ENCODE measurements at places on chromosomes 7 and 10. TPM values are rescaled to one million over a fixed set of nuclear protein-coding genes. Genes with fewer than 3 reads are reported as not detected.

Gene NUDT13
- total RNA-seq, result 4.2 TPM

Gene SLC39A12
- total RNA-seq, result 0.16 TPM

Gene ANKRD22
- 0.59 TPM for total RNA-seq

DNA sequence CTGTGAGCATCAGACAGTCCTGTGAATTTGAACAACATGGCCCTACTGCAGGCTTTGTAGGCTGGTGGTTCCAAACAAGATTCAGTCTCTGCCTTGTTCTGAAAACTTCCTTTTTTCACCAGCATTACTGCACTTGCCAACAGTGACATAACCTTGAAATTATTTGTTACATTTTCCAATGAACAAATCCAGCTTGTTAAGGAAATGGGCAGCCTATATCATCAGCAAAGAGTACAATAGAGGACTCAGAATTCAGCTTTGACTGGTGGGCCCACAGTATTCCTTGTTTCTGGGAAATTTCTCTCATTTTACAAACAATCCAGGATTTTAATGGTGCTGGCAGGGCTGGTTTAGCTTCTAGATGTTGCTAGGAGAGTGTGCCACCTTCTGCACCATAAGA is 703.7 kb upstream of the FZD8 start:
- no peak for DNase-seq

DNA sequence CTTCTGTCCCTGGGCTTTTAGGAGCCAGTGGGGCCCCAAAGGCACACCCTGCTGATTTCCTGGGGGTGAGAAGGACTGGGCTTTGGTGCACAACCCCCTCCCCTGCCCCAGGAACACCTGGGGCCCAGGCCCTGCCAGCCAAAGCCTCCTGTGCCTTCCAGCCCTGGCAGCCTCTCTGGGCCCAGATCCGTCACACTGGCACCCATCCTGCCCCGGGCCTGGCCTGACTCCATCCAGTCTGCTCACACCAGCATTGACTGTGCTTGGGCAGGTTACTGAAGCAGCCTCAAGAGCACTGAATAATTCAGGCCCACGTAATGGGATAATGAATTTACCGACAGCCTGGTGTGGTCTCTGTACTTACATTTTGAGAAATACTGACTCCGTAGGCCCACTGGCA is 12.0 kb upstream of the COMTD1 start:
- DNase-seq, result no peak

DNA sequence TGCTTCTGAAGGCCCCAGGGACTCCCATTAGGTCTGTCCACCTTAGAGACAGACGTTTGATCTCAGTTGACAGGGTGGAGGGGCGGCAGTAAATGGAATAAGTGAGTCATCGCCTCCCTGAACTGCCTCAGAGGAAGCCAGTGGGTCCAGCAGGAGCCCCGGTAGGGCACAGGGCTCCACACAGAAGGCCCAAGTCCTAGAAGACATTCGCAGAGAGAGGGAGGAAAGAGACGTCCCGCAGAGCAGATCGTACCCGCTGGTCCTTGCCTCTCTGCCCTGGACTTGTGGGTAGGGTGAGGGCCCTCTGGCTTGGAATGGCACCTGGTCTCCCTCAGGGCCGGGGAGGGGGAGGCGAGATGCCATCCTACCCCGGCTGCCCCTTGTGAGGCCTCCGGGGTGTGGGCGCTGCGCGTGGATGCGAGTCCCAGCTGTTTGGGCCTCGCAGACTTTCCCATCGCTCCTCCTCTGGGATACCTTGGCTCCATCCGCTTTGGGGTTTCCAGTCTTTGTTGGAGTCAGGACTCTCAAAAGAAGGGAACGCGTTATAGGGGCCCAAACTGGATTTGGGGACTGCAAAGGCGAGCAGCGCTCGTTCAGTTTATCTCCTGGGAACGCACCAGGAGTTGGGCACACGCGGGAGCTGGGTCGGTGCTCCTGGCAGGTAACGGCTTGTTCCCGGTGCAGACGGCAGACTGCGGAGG is 5.1 kb downstream of the TLX1 start:
- no peak for DNase-seq

DNA sequence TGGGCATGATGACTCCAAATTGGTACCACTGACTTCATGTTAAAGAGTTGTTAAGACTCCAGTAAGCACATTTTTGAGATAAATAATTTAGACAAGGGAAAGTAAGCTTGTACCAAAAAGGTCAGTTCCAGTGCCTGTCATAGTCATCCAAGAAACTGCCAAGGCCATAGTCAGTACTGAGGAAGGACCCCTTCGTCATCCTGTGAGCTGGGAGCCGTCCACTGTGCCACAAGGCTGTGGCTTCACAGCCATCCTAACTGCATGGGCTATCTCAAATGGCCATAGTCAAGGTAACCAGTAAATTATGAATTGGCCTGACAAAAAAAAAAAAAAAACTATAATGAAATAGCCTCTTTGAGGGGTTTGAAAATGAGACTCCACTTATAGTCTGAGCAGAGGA is 207.2 kb downstream of the C7orf25 start:
- DNase-seq, result no peak

DNA sequence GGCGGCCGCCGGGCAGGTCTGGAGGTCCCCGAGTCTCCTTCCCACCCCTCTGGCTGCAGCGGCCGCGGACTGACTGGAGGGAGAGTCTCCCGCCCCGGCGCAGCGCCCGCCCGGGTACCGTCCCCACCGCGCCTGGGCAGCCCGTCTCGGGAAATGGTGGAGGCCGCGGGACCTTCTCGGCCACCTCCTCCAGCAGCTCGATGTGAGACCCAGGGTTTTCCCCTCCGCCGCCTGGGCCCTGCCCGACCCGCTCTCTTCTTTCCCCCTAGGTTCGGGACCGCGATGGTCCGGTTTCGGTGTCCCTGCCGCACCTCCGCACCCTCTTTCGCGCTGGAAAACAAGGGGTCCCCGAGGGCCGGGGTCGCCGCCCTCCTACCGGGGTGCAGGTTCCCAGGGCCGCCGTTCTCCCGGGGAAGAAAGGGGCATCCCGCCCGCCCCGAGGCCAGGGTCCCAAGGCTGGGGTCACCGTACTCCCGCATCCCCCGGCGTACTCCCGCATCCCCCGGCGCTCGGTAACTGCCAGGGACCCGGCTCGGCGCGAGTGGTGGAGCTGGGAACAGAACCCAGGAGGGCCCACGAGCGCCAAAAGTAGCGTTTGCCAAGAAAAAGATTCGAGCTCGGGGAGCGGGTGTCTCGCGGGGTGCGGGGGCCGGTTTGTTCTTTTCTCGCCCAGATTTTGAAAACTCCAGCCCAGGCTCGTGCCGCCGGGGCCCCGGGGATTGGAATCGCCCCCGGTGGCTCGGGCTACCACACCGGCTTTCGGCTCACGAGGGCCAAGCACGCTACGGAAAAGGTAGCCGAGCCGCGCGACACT is 3.4 kb downstream of the TNRC18 start:
- no peak for DNase-seq

GRCh38 chr10:69918036-69918435 is 116.3 kb downstream of the COL13A1 start:
- no peak for DNase-seq

DNA sequence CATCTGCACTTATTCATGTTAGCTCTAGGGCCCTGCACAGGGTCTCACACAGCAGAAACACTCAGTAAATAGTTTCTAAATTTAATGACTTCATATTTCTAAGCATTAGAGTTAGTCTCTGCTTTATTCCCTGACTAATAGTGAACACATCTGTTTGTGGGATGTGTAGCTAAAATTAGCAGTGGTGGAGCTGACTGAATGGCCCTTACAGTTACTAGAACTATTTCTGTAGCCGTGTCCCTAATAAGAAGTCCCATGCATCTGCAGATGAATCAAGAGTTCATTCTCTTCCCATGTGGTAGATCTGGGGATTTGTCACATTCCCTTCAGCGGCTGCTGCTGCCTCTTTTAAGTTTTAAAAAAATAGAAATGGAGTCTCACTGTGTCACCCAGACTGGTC is 11.7 kb downstream of the MAP3K8 start:
- DNase-seq, result no peak

Data from breast epithelium (tissue), 4 donors.